ENCODE measurements at places on chromosomes 11 and 22.

GRCh38 chr22:47515384-47516125, 753.1 kb downstream of the TBC1D22A start:
- DNase-seq: no peak

GRCh38 chr11:17766590-17766989, 32.0 kb downstream of the KCNC1 start:
- no peak for DNase-seq

DNA sequence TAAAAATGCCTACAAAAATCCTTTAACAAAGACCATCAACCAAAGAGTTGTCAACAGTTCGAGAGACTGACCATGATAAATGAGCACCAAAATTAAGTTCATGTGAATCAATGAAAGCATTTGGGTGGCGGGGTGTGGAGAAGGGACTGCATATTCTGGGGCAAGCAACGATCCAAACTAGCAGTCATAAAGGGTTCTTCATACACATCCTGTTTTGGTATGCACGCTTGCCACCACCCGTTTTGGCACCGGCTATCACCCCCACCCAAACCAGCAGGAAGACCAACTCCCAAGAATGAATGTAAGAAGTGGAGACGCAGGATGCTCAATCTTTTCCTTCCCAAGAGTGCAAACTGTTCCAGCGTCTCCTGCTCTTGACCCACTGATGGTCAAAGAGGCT, 80.8 kb downstream of the SGSM3 start:
- no peak for DNase-seq

DNA sequence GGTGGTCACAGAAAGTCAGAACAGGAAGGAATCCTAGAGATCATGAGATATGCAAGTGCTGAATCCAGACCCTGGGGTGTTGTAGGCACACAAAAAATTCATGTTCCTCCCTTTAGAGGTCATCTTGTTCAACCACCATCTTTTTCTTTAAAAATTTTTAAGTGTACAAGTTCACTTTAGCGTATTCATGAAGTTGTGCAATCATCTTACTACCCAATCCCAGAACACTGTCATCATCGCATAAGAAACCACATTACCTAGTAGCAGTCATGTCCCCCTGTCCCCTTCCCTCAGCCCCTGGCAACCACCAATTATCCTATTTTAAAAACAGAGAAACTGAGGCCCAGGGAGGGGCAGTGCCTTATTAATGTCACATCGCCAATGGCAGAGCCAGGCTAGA, 20.3 kb upstream of the WNT11 start:
- no peak for DNase-seq

DNA sequence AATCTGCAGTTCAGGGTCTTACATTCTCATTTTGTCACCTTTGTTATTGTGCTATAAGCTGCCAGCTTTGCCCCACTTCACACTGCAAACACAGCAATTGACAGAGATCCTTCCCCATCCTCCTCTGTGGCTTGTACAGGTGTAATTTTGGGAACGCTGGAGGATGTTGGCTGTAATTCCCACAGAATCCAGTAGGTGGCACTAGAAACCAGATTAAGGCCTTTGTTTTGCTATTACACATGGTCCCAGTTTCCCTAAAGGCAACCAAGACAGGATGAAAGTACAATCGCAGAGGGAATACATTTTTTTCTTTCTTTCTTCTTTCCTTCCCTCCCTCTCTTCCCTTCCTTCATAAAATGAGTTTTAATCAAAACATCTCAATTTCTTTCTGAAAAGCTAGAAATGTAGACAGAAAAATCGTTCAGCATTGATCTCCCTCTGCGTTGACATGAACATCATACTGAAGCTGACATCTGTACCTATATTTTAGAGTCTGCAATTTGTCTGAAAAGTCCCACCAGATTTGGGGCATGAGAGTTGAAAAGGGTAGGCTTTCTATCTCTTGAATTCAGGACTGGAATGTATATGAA, 21.3 kb upstream of the NELL1 start:
- peak; percentile 64 for DNase-seq

GRCh38 chr11:28836285-28837081, 728.3 kb downstream of the METTL15 start:
- peak; percentile 82 for DNase-seq

DNA sequence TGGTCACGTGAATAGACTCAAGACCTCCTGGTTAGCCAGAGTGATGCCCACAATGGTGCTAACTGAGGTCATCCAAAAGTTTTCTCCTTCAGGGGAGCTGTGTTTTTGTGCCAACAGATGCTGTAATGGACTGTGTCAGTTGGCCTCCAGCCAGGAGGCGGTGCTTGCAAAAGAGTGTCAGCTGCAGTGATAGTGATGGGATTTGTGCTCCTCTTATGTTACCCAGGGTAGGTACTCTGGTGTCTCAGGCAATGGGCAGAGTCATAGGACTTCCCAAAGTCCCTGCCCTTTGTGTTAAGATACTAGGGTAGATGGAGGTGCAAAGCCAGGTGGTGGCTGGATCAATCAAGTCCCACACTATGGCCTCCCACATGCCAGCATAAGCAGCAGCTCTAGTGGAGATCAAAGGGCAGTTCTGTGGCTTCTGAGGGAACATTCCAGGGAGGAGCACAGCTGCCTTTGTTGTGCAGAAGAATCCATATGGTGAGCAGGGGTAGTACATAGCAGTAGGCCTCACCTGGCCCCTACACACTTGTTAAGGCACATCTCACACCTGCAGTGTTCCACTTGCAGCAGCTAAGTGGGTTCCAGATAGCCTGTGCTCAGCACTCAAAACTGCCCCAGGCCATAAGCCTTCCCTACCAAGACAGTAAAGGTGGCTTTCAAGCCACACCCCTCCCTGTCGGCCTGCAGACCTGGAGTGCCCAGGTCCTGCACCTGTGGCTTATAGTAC, 9.4 kb upstream of the FANCF start:
- DNase-seq: peak; percentile 36

- no peak for DNase-seq
Observed at GRCh38 chr11:8235925-8236324, 27.8 kb downstream of the LMO1 start.

GRCh38 chr11:70650075-70650909, 252.0 kb downstream of the CTTN start:
- DNase-seq: peak; percentile 71

DNA sequence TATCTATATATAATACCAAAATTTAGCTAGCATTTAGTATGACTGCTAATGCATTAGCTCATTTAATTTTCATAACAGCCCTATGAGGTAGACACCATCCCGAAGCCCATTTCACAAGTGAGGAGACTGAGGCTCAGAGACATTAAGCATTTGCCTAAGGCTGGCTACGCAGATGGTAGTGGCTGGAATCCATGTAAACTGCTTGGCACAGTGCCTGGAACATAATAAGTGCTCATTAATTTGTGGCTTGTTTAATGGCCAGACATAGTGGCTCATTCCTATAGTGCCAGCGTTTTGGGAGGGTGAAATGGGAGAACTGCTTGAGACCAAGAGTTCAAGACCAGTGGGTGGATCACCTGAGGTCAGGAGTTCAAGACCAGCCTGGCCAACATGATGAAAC, 17.8 kb upstream of the TP53I11 start:
- DNase-seq: no peak

GRCh38 chr22:46187862-46188261, 37.5 kb downstream of the PPARA start:
- no peak for DNase-seq

GRCh38 chr22:33723915-33724314, 196.4 kb downstream of the LARGE1 start:
- DNase-seq: no peak

GRCh38 chr11:123144707-123145106, 50.3 kb downstream of the CLMP start:
- DNase-seq: peak; percentile 43

DNA sequence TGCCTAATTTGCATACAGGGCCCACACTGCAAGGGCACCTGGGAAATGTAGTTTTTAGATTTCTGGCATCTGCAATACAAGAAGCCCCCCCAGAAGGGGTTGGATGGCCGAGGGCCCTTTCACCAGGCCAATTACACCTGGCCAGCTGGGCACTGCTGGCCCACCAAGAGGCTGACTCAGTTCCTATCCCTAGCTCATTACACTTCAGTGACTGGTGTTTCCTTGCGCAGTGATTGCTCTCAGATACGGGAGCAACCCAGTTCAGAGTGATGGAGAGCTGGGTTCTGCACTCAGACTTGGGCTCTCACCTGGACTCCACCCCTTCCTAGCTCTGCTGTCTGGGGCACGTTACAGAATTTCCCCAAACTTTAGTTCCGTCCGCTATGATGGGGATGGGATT, 81.1 kb upstream of the SHANK2 start:
- DNase-seq: no peak

DNA sequence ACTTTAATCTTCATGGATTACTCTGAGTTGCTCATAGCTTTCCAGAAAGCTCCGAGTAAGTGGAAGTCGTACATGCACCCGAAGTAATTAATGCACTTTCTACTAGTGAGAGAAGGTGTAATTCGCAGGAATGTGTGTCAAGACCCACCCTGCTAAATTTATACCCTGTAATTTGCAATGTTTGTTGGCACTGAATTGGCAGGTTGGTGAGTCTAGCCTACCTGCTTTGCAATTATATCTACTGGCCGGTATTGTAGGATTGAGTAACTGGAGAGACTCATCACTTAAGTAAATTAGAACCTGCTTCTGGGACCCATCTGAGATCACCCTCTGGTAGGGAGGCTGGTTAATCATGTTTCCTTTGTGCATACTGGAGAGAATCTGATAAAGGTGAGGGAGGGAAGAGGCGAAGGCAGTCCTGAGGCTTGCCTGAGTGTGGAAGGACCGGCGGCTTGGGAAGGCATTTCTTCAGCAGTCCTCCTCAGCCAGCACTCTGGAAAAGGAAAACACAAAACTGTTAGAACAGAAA, 63.3 kb downstream of the LDLRAD3 start:
- peak; percentile 91 for DNase-seq

DNA sequence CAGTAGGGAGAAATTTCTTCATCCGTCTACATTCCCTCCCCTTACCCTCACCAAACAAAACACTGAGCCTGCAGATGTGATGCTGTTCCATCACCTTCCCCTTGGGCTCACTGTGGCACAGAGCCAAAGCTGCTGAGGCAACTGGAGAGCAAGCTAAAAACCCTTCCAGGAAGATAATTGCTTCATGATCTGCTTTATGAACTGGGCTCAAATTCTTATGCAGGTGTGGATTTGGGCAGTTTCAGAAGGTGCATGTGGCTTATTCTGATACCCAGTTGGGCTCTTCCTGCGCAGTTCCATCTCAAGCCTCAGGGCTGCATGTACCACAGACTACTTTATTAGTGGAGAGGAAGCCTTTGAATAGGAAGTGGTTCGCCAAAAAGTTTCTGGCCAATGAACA, 58.3 kb downstream of the AAMDC start:
- DNase-seq: peak; percentile 15

All from epithelial cell of esophagus (primary cell).